Activated CD4-positive, alpha-beta T cell treated with anti-CD3 and anti-CD28 coated beads, Interleukin-2, amount 10 ng/mL, durations not matched to agents 24 days and 14 days (primary cell): ENCODE measurements at places on chromosomes 2 and 18. TPM values are rescaled to one million over a fixed set of nuclear protein-coding genes. Genes with fewer than 3 reads are reported as not detected.

- DNase-seq, result no peak
- no peak overlapping the region for H3K4me3 ChIP-seq
- H3K4me1 ChIP-seq, result no peaks in the 10 kb centered on the region
Observed at GRCh38 chr2:26534865-26535662, 57.1 kb upstream of the OTOF start.

GRCh38 chr18:10715791-10716190 is 190.0 kb downstream of the NAPG start:
- H3K36me3 ChIP-seq, result no peaks in the 10 kb centered on the region
- H3K4me3 ChIP-seq, result no peak overlapping the region
- H3K27me3 ChIP-seq, result no peaks in the 10 kb centered on the region
- no peak overlapping the region for H3K27ac ChIP-seq

DNA sequence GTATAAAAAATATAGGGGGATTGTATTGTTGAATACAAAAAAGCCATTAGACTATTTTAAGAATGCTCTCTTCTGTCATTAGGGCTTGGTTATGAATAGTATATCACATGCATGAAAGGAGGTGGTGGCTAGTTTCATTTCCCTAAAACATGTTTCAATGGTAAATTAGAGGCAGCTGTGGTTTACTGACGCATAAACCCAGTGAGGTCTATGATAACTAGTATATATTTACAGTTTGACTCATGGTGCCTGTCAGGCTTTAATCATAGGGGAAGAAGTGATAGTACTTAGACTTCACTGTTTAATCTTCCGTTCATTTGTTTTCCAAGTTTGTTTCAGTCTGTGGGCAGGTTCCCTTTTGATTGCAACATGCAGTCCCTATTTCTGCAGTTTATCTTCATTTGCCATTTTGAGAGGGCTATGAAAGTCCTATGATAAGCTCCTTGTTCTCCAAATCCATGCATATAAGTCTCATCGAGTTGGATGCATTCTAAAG is 55.1 kb upstream of the MAP4K3 start:
- peak; percentile 80 for DNase-seq
- H3K4me1 ChIP-seq, result peaks cover 43% of the 10 kb centered on the region
- H3K27ac ChIP-seq, result peak overlapping the region; percentile 73
- H3K27me3 ChIP-seq, result peaks cover 13% of the 10 kb centered on the region

DNA sequence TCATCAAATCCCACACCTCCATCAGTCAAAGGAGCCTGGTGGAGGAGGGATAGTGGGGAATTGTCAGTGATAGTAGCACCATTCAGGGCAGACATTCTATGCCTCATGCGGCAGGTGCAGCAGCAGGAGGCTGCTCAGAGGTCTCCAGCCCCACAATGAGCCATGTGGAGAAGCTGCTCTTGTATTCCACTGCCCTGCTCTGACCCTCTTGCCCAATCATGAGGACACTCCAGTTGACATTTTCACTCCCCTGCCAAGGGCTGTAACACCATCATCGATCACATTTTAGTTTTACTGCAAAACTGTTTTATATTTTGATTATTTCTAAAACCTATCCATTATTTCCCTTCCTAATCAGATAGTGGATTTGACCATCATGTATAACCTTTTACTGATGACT is 487.6 kb upstream of the KLHL29 start:
- no peak overlapping the region for H3K4me3 ChIP-seq
- DNase-seq, result no peak
- no peaks in the 10 kb centered on the region for H3K36me3 ChIP-seq
- H3K4me1 ChIP-seq, result no peaks in the 10 kb centered on the region

DNA sequence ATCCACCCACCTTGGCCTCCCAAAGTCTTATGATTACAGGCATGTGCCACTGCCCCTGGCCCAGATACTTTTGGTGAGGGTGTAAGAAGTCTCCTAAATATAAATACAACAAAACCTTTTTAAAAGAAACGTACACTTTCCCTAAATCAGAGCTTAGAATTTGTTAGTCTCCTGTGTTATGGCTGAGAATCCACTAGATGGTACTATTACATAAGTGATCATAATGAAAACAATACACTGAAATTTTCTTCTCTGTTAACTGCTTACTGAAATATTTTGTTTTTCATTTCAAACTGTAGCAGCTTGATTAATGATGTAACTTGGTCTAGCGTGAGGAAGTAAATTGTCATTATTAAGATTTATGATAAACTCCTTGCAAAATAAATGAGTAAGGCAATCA is 74.8 kb upstream of the FAM98A start:
- peaks cover 2% of the 10 kb centered on the region for H3K27me3 ChIP-seq
- H3K4me1 ChIP-seq, result no peaks in the 10 kb centered on the region
- H3K27ac ChIP-seq, result no peak overlapping the region
- DNase-seq, result no peak

DNA sequence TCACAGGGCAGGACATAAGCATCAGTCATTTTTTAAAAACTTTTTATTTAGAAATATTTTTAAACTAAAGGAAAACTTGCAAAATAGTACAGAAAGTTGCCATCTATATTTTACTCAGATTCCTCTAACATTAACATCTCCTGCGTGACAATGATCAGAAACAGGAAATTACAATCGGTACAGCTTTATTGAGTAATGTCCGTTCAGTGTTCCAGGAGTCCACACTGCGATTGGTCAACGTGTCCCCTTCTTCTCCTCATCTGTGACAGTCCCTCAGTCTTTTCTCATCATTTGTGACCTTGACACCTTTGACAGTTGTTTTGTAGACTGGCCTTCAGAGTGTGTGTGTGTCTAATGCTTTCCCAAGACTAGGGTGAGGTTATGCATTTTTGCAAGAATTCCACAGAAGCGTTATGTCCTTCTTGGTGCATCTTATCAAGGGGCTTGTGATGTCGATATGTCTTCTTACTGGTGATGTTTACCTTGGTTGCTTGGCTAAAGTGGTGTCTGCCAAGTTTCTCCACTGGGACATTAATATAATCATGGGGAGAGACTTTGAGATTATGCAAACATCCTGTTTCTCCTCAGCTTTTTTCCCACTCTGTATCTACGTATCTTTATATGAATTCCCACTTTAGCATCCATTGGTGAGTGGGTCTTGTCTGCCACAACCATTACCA is 21.4 kb upstream of the TMEM177 start:
- H3K27me3 ChIP-seq, result peaks cover 11% of the 10 kb centered on the region
- no peak overlapping the region for H3K4me3 ChIP-seq
- no peaks in the 10 kb centered on the region for H3K36me3 ChIP-seq
- DNase-seq, result no peak
- H3K4me1 ChIP-seq, result no peaks in the 10 kb centered on the region

ALS2 gene
- total RNA-seq, result 10.7 and 11.3 TPM in 2 replicates

PTPRN gene
- total RNA-seq, result 0.07 TPM in 1 of 2 replicates, not detected in the other
